ENCODE measurements at places on chromosomes 7 and 10.
A peak's percentile ranks its signal among the peaks of the same experiment; 100 is the strongest.

- no peak for DNase-seq
These were observed 173.3 kb upstream of the BET1 start for GRCh38 chr7:94177441-94177840.

- peak; percentile 64 for DNase-seq
These were observed 59.0 kb downstream of the GNA12 start for GRCh38 chr7:2785071-2785500.

DNA sequence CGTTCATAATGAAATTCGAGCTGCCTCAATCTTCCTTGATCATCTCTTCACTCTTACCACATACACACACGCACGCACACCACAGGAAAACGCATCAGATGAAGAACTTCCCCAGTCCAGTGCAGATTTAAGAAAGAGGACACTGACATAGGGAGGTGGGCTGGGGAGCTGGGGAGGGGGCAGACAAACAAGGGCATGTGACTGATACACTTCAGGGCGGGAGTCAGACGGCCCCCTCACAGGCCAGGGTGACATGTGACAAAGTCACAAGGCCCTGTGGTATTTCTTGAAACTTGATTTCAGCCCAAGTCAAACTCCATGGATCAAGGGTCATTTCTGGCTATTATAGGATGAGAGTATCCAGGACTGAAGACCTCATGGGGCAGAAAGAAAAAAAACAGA is 82.6 kb downstream of the KCNMA1 start:
- no peak for DNase-seq

GRCh38 chr7:136064081-136064480 is 86.9 kb upstream of the MTPN start:
- DNase-seq = no peak

DNA sequence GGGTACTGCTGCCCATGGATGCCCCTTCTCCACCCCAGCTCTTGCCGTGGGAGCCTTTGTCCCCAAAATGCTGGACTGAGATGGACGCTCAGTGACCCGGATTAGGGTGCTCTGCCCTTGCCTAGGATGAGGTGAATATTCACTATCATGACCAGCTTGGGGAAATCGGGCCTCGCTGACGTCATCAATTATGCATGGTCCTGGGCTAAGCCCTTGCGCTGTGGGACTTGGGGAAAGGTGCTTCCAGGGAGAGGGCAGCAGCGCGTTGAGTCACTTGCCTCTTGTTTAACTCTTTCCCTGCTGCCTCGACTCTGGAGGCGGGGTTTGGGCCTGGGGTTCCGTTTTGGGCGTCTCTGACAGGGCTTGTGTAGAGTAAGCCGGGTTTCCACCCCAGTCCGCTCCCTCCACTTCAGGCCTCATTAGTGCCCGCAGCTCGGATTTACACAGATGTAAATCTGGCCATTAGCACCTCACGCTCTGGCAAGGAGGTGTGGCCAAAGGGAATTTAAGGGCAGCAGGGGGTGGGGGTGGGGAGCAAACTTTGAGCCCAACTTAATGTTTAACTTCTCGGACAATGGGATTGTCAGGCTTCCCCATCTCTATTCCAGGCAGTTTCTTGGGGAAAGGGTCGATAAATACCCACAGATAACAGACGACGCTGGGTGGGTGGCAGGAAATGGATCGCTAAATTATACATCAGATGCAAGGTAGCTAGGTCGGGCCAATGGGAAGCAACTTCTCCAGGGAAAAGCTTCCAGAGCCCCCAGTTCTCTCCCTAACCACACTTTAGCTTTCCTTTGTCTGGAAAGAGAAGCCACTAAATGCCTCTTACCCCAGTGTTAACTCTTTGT is 51.3 kb upstream of the TCF7L2 start:
- peak; percentile 59 for DNase-seq

GRCh38 chr10:9681655-9682054 is 1336.0 kb upstream of the CELF2 start:
- no peak for DNase-seq

DNA sequence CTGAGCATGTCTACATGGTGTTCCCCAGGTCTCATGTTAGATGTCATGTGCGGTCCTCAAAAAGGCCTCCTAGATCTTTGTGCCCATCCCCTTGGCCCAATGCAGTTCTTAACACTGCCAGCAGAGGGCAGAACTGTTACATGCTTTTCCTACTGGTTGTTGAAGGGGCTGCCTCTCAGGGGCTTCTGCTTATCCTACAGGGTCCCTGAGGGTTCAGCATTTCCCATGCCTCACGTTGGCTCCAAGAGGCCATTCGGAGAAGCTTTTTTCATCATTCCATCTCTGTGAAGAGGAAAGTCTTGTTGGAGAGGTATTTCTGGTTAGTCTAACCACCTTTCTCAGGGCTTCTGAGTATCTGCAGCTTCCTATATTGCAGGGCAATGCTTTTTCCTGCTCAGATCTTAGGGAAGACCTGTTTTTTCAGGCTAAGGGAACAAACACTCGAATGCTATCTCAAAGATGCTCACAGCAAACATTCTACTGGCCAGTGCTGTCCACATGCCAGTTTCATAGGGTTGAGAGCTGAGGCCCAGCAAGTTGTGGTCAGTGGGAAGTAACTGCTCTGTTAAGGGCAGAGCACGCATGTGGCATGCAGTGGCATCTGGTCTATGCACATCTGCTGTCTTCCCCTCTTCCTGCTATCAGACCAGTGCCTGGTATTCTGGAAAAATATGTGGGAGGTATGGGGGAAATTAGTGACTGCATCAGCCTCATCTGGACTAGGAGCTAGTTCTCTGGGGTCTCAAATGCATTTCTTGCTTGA is 31.5 kb downstream of the MBL2 start:
- peak; percentile 52 for DNase-seq

- no peak for DNase-seq
These were observed 93.6 kb downstream of the SNX10 start for GRCh38 chr7:26385240-26385639.

GRCh38 chr10:121182219-121182618 is 331.1 kb downstream of the WDR11 start:
- DNase-seq = no peak

DNA sequence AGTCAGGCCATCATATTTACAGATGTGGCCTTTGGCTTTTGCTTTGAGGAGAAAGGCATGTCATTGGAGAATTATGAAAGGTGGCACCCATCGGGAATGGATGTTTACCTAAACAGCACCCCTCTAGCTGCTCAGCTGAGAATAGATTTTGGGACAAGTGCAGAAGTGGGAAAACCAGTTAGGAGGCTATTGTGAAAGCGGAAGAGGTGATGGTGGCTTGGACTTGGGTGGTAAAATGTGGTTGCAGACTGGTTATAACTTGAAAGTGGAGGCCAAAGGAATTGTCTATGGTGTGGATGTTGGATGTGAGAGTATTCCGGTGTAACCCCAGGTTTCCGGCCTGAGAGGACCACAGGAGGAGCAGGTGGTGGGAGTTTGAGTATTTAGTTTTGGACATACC is 5.2 kb upstream of the SLC12A9 start:
- no peak for DNase-seq

DNA sequence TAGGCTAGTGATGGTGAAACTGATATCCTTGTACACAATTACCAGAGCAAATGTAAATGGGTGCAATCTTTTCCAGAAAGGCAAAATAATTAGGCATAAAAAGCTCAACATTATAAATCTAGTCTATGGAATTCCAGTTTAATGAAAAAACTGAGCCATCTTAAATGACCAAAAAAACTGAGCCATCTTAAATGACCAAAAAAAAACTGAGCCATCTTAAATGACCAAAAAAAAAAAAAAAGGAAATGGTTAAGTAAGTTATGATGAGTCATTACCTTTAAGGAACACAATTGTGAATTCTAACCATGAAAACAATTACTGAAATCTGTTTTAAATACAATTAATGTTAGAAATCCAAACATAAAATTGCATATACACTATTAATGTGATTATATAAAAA is 25.3 kb downstream of the USP6NL start:
- no peak for DNase-seq

DNA sequence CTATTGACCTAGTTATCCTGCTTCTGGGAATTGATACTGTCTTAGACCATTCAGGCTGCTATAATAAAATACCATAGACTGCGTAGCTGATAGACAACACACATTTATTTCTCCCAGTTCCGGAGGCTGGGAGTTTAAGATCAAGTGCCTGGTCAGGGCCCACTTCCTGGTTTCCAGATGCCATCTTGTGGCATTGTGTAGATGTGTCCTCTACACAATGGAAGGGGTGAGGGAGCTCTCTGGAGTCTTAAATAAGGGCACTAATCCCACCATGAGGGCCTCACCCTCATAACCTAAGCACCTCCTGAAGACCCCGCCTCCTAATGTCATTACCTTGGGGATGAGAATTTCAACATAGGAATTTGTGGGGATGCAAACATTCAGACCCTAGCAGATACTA is 62.4 kb downstream of the SLC35B4 start:
- DNase-seq = peak; percentile 2

DNA sequence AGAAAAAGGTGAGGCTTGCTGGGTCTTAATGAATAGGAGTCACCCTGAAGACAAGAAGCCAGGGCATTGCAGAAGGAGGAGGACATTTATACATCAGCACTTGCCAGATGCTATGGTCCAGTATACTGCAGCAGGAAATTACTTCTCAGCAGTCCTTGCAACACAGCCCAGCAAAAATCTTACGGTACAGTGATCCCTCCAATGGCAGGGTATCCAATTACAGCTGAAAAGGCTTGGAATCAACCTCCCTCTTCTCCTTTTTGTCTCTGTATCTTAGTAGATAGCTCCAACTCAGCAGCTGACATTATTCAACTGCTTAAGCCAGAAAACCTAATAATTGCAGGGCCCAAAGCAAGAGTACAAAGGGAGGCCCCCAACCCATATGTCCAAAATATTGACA is 128.3 kb upstream of the COBL start:
- no peak for DNase-seq

GRCh38 chr10:78981970-78982281 is 86.8 kb upstream of the ZMIZ1 start:
- no peak for DNase-seq

DNA sequence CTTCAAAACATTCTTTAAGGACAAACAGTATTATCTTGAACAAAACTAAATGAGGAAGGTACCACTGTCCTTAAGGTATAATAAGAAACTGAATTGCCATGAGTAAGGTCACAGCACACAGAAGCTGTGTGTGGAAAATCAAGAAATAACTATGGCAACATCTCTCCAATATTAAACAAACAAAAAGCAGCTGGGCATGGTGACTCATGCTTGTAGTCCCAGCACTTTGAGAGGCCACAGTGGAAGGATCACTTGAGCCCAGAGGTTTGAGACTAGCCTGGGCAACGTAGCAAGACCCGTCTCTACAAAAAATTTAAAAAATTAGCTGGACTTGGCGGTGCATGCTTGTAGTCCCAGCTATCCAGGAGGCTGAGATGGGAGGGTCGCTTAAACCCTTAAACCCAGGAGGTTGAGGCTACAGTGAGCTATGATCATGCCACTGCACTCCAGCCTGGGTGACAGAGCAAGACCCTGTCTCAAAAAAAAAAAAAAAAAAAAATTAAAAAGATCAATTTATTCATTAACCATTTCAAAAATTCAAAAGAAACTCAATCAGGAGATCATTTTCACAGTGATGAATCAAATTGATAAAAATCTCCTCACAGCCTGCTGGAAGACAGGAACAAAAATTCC is 195.4 kb downstream of the SKIDA1 start:
- peak; percentile 94 for DNase-seq

DNA sequence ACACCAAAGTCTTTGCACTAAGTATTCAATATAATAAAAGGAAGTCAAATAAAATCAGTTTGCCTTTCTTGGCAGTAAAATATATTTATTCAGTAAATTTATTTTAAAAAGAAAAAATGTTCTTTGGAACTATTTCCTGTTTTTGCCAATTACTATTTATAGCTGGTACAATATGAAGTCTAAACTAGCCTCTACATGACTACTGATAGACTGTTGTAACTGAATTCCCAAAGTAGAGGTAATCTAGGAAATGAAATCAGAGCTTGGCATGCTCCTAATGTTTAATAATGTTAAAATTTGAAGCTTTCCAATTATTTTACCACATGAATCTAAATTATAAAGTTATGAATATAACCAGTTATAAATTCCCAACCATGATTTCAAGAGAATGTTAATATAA is 385.5 kb downstream of the SEMA3D start:
- peak; percentile 24 for DNase-seq

- DNase-seq = no peak
These were observed 70.9 kb downstream of the BBS9 start for GRCh38 chr7:33200282-33200681.

GRCh38 chr10:52853704-52854103 is 81.1 kb upstream of the MBL2 start:
- no peak for DNase-seq
